Bronchial epithelial cell (primary cell): ENCODE measurements at places on chromosomes 1 and 21. TPM values are rescaled to one million over a fixed set of nuclear protein-coding genes. Genes with fewer than 3 reads are reported as not detected.

The CDA gene
- 0.79 and 1.4 TPM in 2 replicates for total RNA-seq

The C1orf53 gene
- 0.79 and 4.5 TPM in 2 replicates for total RNA-seq

The VASH2 gene
- not detected in 2 replicates for total RNA-seq

The GOLT1A gene
- 1.2 and 1.8 TPM in 2 replicates for total RNA-seq

The PADI2 gene
- total RNA-seq: 1.0 and 1.3 TPM in 2 replicates

The TSPAN1 gene
- 42.1 and 49.4 TPM in 2 replicates for total RNA-seq

The NTNG1 gene
- total RNA-seq: 2.4 and 5.4 TPM in 2 replicates

The TMEM63A gene
- 4.7 and 7.9 TPM in 2 replicates for total RNA-seq

The RNU1-4 gene
- 2,323 and 5,262 TPM in 2 replicates for total RNA-seq

The IFI44 gene
- 0.26 and 0.38 TPM in 2 replicates for total RNA-seq

The SPRR2A gene
- 1.3 and 3.8 TPM in 2 replicates for total RNA-seq

The KLHDC8A gene
- not detected in 2 replicates for total RNA-seq

The NR1I3 gene
- total RNA-seq: not detected in 2 replicates

The KRTAP13-2 gene
- not detected in 2 replicates for total RNA-seq

The ITLN2 gene
- total RNA-seq: 0.26 TPM in 1 of 2 replicates, not detected in the other

The AADACL3 gene
- under 0.01 TPM in 1 of 2 replicates, not detected in the other for total RNA-seq

The LINGO4 gene
- under 0.01 TPM in 1 of 2 replicates, not detected in the other for total RNA-seq

The ACAP3 gene
- 34.0 and 36.4 TPM in 2 replicates for total RNA-seq

The DHX9 gene
- total RNA-seq: 78.1 and 96.9 TPM in 2 replicates

The PFKFB2 gene
- 36.9 and 63.2 TPM in 2 replicates for total RNA-seq

The MAEL gene
- not detected in 2 replicates for total RNA-seq

The EPHA10 gene
- 0.13 and 0.26 TPM in 2 replicates for total RNA-seq

The SH2D1B gene
- total RNA-seq: 0.13 TPM in 1 of 2 replicates, not detected in the other

The KIAA1614 gene
- total RNA-seq: 0.38 and 0.79 TPM in 2 replicates

The RHD gene
- not detected in 2 replicates for total RNA-seq

The KRTAP19-3 gene
- not detected in 2 replicates for total RNA-seq

The CFAP107 gene
- not detected in 2 replicates for total RNA-seq

The OR2M3 gene
- total RNA-seq: under 0.01 TPM in 1 of 2 replicates, not detected in the other

The HTR6 gene
- total RNA-seq: not detected in 2 replicates

The RSPO1 gene
- not detected in 2 replicates for total RNA-seq

The PRAMEF14 gene
- total RNA-seq: not detected in 2 replicates

The DMBX1 gene
- not detected in 2 replicates for total RNA-seq

The PLXNA2 gene
- total RNA-seq: 9.0 and 10.0 TPM in 2 replicates

The CD48 gene
- not detected in 2 replicates for total RNA-seq

The P3R3URF gene
- total RNA-seq: not detected in 2 replicates

The UMODL1 gene
- total RNA-seq: not detected in 2 replicates

The PCAT6 gene
- 0.51 TPM in 1 of 2 replicates, not detected in the other for total RNA-seq

The RASSF5 gene
- total RNA-seq: 3.4 and 4.6 TPM in 2 replicates

The UBASH3A gene
- total RNA-seq: not detected in 2 replicates

The S100A14 gene
- total RNA-seq: 1,221 and 1,339 TPM in 2 replicates

The CFAP45 gene
- 0.53 and 0.90 TPM in 2 replicates for total RNA-seq

The AIM2 gene
- not detected in 2 replicates for total RNA-seq

The ST6GALNAC5 gene
- 0.26 and 2.3 TPM in 2 replicates for total RNA-seq

The ACP6 gene
- 5.2 and 6.6 TPM in 2 replicates for total RNA-seq

The LCA5L gene
- 0.53 and 3.2 TPM in 2 replicates for total RNA-seq
